Central memory CD4-positive, alpha-beta T cell (primary cell): ENCODE measurements at places on chromosomes 12 and 14.

DNA sequence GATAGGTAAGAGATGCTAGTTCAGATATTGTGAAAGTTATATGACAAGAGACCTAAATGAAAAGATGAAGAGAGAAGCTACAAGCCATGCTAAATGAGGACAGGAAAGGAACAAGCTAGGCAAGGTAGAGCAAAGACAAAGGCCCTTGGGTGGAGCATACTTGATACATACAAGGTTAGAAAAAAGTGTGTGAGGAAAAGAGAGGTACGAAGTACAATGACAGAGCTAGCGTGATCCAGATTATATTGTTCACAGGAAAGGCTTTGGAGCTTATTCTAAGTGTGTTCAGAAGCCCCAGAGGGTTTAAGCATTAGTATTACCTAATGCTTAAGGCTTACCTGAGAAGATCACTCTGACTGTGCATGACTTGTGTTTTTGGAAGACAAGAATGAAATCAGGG lies 75.0 kb downstream of the SLCO1B3 start:
- no peak for DNase-seq

DNA sequence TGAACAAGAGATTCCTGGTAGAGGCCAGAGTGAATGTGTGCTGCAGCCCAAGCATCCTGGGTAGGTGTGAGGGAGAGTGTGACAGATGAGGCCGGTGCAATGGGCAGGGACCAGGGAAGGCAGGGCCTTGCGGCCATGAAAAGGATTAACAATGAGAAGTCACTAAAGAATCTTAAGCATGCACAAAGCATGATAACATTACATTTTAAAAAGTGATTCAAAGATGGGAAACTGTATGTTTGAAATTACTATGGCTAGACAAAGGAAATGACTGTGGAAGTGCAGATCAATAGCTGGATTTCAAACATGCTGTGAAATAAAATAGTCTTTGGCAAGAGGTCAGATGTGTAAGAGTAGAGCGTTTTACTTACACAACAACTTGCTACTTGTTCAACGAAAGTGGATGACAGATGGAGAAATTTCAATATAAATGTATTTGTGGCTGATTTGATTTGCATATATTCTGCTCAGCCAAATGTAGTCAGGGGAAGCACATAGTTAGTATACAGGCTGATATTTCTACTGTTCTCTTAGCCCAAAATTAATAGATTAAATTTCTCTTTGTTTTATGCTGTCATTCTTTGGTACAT lies 175.5 kb downstream of the CCDC59 start:
- DNase-seq, result no peak

DNA sequence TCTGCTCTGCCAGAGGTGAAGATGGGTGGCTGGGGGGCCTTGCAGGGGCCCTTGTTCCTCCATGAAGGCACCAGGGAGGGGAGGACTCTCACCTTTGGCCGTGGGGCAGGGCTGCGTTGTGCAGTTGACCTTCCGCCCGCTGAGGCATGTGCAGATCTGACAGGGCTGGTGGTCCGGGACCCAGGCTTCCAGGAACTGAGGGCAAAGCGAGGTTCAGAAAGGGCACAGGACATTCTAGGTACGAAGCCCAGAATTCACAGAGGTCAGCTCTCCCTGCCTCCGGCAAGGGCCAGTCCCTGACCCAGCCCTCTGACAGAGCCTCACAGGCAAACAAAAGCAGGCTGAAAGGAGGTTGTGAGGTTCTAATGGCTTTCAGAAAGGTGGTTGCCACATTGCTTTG lies 40.4 kb upstream of the ANO2 start:
- DNase-seq, result no peak

- DNase-seq, result peak; percentile 49
Observed at GRCh38 chr14:59465316-59466135, at the start of gene GPR135. GPR135 (minus strand) TSS chr14:59465380; CDS start chr14:59465226, 154 bp downstream.

- no peak for DNase-seq
Observed at GRCh38 chr12:113528606-113529293, 57.1 kb upstream of the LHX5 start.

GRCh38 chr12:114826244-114826643 lies 142.3 kb upstream of the TBX3 start:
- DNase-seq, result no peak

GRCh38 chr12:69484428-69484827 lies 14.2 kb downstream of the FRS2 start:
- DNase-seq, result no peak
